ENCODE measurements at places on chromosomes 7 and 10.

GRCh38 chr10:133357285-133358161, at the start of gene FUOM:
Gene FUOM, minus strand, starts transcription at chr10:133358019. Its CDS starts 12 bp downstream, at chr10:133358007.
- peak; percentile 37 for DNase-seq

DNA sequence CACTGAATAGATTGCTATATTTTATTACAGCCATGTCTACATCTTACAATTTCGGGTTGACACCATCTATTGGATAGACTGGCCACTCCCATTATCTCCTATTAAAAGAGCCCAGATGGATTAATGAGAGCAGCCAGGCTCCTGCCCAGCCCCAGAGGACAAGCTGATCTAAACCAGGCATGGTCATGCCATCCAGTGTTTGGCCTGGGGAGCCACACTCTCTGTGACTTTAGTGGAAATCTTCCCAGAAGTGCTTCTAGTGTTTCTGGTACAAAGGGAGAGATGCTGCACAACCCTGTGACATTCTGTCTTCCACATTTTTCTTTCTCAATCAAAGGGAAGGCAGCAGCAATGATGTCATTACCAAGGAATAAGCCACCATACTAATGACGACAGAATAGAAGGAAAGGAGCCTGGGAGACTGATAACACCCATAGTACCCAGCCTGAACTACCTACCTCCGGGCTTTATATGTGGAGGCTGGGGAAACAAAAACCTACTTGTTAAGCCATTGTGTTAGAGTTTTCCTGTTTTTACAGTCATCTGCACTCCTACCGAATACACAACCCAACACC, 5.0 kb downstream of the NEBL start:
- peak; percentile 32 for DNase-seq

- no peak for DNase-seq
Observed at GRCh38 chr7:158992759-158993158, 136.4 kb downstream of the DYNC2I1 start.

DNA sequence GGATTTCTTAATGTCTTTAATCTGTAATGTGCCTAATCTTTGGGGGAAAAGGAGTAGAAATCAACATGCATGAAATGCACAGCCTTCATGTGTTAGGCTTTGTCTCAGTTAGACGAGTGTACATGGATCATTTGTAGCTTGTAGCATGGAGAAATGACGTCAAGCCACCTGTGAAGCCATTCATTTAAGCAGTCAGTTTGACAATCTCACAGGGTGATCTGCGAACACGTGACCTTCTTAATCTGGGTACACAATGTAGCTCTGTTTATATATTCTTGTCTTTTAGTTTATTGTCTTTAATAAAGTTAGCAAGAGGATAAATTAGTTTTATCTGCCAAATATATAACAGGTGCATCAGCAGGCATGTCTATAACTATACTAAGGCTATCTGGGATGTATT, 351.9 kb upstream of the LRGUK start:
- no peak for DNase-seq

- DNase-seq = no peak
Observed at GRCh38 chr10:101644002-101644401, 51.0 kb downstream of the FBXW4 start.

DNA sequence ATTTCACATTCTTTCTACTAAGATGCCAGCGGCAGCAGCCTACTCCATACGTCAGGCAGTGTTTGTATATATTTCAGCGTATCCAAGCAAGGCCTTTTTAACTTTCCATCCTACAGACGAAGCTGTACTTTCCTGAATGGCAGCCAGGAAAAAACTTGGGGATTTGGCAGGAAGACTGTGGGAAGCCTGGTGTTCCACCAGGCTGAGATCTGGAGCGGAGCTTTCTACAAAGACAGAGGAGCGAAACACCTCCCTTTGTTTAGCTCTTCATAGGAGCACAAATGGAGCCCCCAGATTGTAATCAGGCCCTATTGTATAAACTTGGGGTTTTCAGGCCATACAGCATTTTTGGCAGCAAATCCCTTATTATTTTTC, 143.8 kb downstream of the TES start:
- DNase-seq = peak; percentile 58

DNA sequence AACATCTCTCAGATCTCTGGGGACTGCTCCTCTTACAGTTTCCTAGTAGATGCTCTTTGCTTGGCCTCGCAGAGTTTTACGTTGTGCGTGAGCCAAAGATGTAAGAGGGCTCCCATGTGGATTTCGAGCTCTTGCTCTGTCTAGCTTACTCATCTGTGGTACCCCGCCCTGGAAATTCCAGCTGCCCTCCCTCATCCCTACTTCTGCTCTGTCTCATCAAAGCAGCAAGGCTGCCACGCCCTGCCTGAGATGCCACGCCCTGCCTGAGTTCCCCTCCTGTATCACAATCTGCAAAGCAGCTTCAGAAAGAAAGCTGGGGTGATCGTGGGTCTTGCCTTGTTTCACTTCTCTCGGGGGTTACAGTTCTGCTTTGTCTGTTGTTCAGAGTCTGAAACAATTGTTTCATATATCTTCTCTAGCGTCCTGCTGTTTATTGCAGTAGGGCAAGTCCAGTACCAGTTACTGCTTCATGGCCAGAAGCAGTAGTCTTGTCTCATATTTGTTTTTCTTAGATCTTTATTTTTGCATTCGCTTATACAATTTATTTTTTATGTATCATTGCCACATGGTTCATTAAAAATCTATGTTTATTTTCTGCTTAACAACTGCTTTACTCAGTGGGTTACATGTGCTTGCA, 36.1 kb upstream of the CCNY start:
- peak; percentile 15 for DNase-seq

- no peak for DNase-seq
Observed at GRCh38 chr10:91206427-91206826, 14.0 kb upstream of the PCGF5 start.

- no peak for DNase-seq
Observed at GRCh38 chr10:27745732-27746396, at the start of gene MKX. Gene MKX, minus strand, starts transcription at chr10:27745819. Its CDS starts 2,404 bp downstream, at chr10:27743415.

DNA sequence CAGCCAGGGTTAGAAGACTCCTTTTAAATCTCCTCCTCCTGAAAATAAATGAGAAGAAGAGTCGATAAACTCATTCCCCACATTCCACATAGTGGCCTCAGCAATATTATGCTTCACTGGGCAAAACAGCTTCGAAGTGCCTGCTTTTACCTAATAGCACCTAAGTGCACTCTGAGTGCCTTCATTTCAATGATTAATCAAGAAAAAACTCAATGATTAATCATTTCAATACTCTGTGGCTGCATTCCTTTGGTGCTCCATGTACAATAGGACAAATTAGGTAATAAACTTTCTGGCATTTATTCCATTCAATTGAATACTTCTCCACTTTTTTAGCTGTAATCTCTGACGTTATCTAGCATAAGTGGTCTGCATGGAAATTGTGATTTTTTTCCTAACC, 174.6 kb downstream of the CCDC71L start:
- DNase-seq = peak; percentile 68

All from choroid plexus epithelial cell (primary cell).